Bronchus fibroblast of lung (primary cell): ENCODE measurements at places on chromosomes 5 and 9. TPM values are rescaled to one million over a fixed set of nuclear protein-coding genes. Genes with fewer than 3 reads are reported as not detected.

KCNN2 gene
- total RNA-seq = 1.8 and 2.5 TPM in 2 replicates

FAM219A gene
- total RNA-seq = 10.4 and 11.6 TPM in 2 replicates

CSF1R gene
- total RNA-seq = 0.89 TPM in 1 of 2 replicates, not detected in the other

DIPK1B gene
- total RNA-seq = 1.5 and 2.5 TPM in 2 replicates

MAMDC4 gene
- 2.5 and 3.0 TPM in 2 replicates for total RNA-seq

ZNF462 gene
- total RNA-seq = 5.7 and 6.8 TPM in 2 replicates

RORB gene
- 0.89 and 1.3 TPM in 2 replicates for total RNA-seq

FOXD4L3 gene
- total RNA-seq = not detected in 2 replicates

MYMK gene
- not detected in 2 replicates for total RNA-seq

FRMD3 gene
- total RNA-seq = 0.59 and 2.0 TPM in 2 replicates

PRRT1B gene
- total RNA-seq = not detected in 2 replicates

ARSI gene
- total RNA-seq = 11.8 and 13.4 TPM in 2 replicates

BRINP1 gene
- total RNA-seq = not detected in 2 replicates

IER5L gene
- total RNA-seq = 53.5 and 58.3 TPM in 2 replicates

PHYHD1 gene
- 15.9 and 19.0 TPM in 2 replicates for total RNA-seq

INPP5E gene
- total RNA-seq = 10.0 and 11.9 TPM in 2 replicates

RPL35 gene
- 3,713 and 4,137 TPM in 2 replicates for total RNA-seq

PCDHB9 gene
- total RNA-seq = not detected in 2 replicates

ACTL7B gene
- not detected in 2 replicates for total RNA-seq

PITX1 gene
- 2.9 and 3.1 TPM in 2 replicates for total RNA-seq

PHF24 gene
- total RNA-seq = 0.17 and 0.74 TPM in 2 replicates

RMI1 gene
- 3.7 and 7.1 TPM in 2 replicates for total RNA-seq

CCNJL gene
- total RNA-seq = 0.34 and 1.0 TPM in 2 replicates

DELE1 gene
- total RNA-seq = 44.2 and 48.9 TPM in 2 replicates

FGF18 gene
- not detected in 2 replicates for total RNA-seq

SLC12A2 gene
- 5.6 and 6.6 TPM in 2 replicates for total RNA-seq

RUSC2 gene
- total RNA-seq = 14.6 and 16.5 TPM in 2 replicates

GFI1B gene
- total RNA-seq = under 0.01 TPM in 1 of 2 replicates, not detected in the other

SPATA31D4 gene
- total RNA-seq = not detected in 2 replicates

SH3PXD2B gene
- 21.4 and 24.1 TPM in 2 replicates for total RNA-seq

RAB3C gene
- total RNA-seq = not detected in 2 replicates

PPP1R2B gene
- not detected in 2 replicates for total RNA-seq

MELK gene
- total RNA-seq = 45.6 and 54.8 TPM in 2 replicates

TMEM252 gene
- total RNA-seq = not detected in 2 replicates

MED10 gene
- 16.8 and 17.8 TPM in 2 replicates for total RNA-seq

THBS4 gene
- total RNA-seq = 1.2 and 2.4 TPM in 2 replicates

SPATA31D1 gene
- total RNA-seq = not detected in 2 replicates

C9orf50 gene
- total RNA-seq = 0.50 TPM in 1 of 2 replicates, not detected in the other

SHROOM1 gene
- total RNA-seq = 8.1 and 12.9 TPM in 2 replicates

BDP1 gene
- 7.0 and 9.2 TPM in 2 replicates for total RNA-seq

TMEM232 gene
- total RNA-seq = 0.45 and 2.2 TPM in 2 replicates

TNC gene
- 39.7 and 41.3 TPM in 2 replicates for total RNA-seq

PCDH12 gene
- under 0.01 TPM in 1 of 2 replicates, not detected in the other for total RNA-seq

LMX1B gene
- total RNA-seq = not detected in 2 replicates

BARHL1 gene
- not detected in 2 replicates for total RNA-seq

NKD2 gene
- 0.30 and 1.8 TPM in 2 replicates for total RNA-seq

TMEM215 gene
- not detected in 2 replicates for total RNA-seq

SCGB3A2 gene
- not detected in 2 replicates for total RNA-seq

OR1J2 gene
- total RNA-seq = not detected in 2 replicates

UBAP2 gene
- total RNA-seq = 17.2 and 18.8 TPM in 2 replicates

PCSK1 gene
- total RNA-seq = under 0.01 TPM in 1 of 2 replicates, not detected in the other

TMC1 gene
- 0.45 TPM in 1 of 2 replicates, not detected in the other for total RNA-seq

TXNDC8 gene
- total RNA-seq = not detected in 2 replicates

CDX1 gene
- not detected in 2 replicates for total RNA-seq

CDH9 gene
- not detected in 2 replicates for total RNA-seq

AUH gene
- total RNA-seq = 11.1 and 13.4 TPM in 2 replicates
